ENCODE measurements at places on chromosomes 7 and 10. TPM values are rescaled to one million over a fixed set of nuclear protein-coding genes. Genes with fewer than 3 reads are reported as not detected.

Gene COL17A1
- 0.22 TPM for total RNA-seq

DNA sequence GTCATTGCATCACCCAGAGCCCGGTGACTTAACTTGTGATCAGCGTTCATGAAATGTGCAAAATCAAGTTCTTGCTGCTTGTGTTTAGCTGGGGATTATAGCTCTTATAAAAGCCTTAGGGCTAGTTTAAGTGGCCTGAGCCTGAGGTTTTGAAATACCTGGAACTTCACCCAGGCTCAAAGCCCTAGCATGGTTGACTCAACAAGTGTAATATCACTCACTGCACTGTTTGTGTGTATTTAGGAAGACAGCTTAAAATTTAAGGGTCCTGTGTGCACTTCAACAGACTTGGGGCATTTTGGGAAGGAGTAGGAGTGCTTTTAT is 489.5 kb downstream of the GATA3 start:
- DNase-seq = no peak

DNA sequence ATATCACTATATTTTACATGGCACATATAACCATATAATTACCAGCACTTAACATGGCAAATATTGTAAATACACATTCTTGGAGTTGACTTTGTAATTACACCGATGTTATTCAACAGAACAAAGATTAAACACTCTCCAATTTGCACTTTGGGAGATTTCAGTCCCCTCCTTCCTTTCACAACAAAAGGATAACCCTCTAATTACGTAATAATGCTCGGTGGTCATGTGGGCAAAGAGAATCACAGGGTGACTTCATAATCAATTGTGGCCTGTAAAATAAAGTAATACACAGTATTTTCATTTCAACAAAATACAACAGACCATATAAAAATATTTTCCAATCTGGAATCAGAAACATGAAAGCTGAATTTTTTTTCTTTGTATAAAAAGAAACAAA is 73.2 kb downstream of the RHOBTB1 start:
- DNase-seq = no peak

Gene PAX4
- not detected for total RNA-seq

GRCh38 chr7:56091591-56091990 is 1.2 kb downstream of the PHKG1 start:
- DNase-seq = no peak

GRCh38 chr7:112986256-112987031 is 100.2 kb downstream of the GPR85 start:
- no peak for DNase-seq

Gene RBP4
- 2.1 TPM for total RNA-seq

DNA sequence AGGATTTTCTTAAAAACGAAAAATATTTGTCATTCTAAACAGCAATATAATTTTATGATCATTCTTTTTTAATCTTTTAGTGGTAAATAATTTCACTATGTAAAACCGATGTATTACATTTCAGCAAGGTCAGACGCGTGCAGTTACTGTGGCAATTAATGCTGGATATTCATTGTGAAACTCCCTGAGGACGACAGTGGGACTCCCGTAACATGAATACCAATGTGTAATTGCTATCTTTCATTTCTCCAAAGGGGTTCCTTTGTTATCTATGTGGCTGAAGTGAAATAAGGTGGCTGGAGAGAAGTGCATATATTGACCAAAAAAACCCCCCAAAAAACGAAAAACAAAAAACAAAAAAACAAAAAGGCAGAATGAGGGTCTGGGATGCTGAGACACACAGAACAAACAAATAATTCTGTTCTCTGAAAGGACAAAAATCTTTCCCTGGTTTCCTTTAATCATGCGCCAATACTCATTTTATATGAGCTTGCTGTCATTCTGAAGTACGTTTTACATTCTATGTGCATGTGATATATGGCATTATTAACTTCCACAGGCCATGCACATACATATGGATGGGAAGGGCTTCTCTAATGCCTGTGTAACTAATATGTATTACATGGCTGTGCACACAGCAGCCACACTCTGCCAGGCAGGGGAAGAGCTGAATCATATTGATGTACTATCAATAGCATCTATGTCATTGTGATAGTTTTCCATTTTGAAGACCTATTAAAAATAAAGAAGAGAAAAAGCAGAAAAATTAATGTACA is 161.4 kb downstream of the RAPGEF5 start:
- DNase-seq = no peak

Gene UNC5B
- total RNA-seq = 22.4 TPM

DNA sequence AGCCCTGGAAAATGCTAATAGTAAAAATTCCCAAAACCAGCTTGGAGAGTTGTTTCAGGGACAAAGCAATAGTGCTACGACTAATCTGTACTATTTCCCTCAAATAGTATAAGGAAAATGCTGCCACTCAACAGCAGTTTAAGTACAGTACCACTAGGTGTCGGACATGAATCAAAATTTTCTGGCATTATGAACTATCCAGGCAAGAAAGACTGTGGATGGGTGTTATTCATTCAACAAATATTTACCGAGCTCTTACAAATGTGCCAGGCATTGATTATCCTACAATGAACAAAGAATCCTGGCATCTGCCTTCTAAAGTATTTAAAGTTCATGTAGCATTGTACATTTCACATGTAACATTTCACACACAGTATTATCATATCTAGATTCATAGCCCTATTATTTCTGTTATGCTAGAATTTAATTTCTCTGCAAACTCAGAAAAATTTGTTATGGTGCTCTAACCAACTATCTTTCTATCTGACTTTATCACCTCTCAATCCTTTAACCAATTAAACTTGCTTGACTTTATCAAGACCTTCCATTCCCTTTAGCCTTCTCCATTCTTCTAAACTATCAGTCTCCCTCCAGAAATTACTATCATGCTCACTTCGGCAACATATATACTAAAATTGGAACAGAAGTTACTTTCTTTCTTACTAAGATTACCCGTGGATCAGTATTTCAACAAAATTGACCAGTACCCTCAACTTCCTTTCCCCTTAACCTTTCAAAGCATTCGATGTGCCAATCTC is 80.6 kb downstream of the ARHGAP21 start:
- DNase-seq = no peak

DNA sequence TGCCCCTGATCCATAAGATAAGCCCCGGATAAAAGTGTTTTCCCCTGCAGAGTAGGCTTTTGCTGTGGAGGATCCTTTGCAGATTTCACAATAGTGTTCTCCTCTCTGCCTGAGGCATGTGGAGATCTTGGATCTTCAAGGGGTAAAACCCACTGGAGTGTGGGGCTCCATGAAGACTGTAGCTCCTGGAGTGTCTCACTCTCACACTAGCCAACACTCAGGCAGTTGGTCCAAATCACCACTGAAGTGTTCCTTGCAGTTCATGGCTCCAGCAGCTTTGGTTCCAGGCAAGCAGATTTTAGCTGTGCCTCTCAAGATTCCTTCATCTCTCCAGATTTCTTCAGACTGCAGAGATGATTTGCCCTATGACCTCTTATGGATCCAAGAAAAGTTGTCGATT is 665.3 kb downstream of the TNS3 start:
- DNase-seq = no peak

Gene SOSTDC1
- total RNA-seq = not detected

Gene EGFR
- total RNA-seq = 7.6 TPM

- DNase-seq = no peak
These were observed 113.3 kb upstream of the JCAD start for GRCh38 chr10:30172673-30173072.

DNA sequence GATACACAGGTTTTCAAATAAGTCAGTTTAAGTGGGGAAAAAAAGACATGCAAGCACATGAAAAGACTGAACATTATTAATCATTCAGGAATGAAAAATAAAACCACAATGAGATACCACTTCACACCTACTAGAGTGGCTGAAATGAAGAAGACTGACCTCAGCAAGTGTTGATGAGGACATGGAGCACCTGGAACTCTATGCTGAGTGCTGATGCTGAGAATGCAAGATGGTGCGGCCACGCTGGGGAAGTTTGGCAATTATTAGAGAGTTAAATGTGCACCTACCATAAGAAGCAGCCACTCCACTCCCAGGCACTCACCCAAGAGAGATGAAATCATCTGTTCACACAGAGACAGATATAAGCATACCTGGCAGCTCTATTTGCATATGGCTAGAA is 32.9 kb upstream of the ELFN1 start:
- DNase-seq = no peak

Gene FEZF1
- total RNA-seq = 0.13 TPM

DNA sequence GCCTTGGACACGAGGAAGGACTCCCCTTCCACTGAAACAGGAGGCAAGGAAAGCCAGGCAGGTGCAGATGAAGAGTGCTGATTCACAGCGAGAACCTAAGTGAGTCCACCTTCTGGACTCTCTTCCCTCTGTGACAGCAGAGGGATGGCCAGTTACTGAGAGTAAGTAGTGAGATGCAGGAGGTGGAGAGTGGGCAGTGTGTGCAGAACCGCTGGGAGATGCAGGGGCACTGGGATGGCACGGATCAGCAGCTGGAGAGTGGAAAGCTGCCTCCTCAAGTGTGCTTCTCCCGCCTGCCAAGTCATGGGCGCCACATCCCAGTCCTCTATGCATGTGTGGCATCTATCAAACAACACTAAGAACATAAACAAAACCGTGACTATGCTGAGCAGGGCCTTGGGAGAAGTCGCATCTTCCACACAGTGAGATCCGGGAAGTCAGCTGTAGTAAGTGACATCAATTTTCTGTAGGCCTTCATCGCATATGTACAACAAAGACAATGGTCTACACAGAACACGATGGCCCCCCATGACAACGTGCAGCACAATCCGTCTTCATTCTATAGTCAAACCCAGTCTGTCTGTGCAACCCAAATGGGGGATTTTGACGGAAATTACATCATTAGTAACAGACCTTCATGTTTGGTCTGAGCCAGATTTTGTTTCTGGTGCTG is 217.4 kb upstream of the KLF14 start:
- no peak for DNase-seq

Gene NRAP
- total RNA-seq = 1,029 TPM

- no peak for DNase-seq
These were observed 33.3 kb upstream of the ARMS2 start for GRCh38 chr10:122421054-122421625.

GRCh38 chr7:49432254-49432653 is 341.2 kb upstream of the VWC2 start:
- no peak for DNase-seq

Gene UCMA
- total RNA-seq = not detected

DNA sequence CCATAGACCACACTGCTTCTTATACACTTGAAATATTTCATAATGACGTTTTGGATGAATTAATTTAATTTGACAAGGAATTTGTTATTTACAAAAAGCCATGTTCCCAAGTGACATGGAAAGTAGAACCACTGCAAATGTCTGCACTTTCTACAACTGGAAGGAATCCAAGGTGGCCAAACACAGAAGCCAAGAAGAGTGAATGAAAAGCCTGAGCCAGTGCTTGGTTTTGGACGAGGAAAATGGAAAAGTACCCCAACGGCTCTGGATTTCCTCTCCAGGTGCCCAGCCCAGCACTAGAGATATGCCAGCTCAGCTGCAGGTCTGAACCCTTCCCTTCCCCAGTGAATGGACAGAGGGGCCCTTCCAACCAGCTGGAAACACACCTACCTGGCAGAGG is 279.4 kb downstream of the TNS3 start:
- DNase-seq = no peak

GRCh38 chr10:28928484-28928883 is 251.2 kb downstream of the BAMBI start:
- no peak for DNase-seq

DNA sequence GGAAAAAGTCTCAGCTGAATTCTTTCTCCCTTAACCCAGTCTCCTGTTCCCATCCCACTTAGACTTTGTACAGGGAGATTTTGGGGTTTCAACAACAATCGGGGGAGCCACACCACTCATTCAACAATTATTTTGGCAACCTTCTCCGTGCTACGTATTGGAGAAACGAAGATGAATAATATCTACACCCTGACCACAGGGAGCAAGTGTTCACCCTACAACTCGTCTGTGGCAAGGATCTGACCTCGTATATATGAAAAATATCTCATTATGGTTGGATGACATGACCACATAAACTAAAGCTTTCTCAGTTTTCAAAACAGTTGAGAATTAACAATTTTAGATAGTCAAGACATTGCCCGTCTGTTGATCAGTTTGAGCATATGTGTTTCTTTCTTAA is 302.1 kb downstream of the CACNA2D1 start:
- DNase-seq = no peak

Gene PI4K2A
- total RNA-seq = 18.0 TPM

DNA sequence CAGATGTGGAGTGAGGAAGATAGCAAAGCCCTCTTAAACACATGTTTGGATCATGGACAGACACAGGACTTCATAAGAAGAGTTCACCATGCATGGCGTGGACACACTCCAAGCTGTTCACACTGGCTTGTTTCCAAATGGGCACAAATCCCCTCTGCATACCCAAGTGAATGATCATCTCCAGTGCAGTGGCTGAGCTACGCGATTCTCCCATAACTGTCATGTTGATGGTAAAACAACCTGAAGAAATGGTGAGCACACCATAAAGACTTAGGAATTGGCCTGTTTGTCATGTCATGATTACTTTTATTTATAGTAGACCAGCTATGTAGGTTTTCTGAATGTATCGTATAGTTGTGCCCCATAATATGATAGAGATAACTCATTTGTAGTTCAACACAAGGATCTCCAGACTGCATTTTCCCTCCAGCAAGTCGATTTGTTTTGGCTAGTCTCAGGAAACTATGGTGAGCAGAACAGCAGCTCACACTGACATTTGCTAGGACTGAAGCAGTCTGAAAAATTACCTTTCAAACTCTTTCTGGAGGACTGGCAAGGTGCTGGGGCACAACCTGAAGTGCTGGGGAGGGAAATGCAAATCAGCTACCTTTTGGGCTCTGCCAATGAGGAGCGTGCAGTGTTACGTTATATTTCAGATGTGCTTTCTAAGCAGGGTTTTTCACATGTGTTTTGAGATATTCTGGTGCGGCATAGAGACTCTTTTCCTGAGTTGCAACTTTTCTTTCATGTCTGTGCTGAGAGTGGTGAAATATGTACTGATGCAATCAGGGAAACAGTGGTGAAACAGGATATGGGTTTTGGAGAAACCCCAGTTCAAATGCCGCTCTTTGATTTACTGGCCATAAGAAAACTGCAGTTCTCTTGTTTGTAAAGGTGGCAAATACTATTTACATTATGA is 629.6 kb upstream of the DPP6 start:
- DNase-seq = no peak

- DNase-seq = no peak
These were observed 101.9 kb downstream of the VWC2 start for GRCh38 chr7:49875336-49875735.

GRCh38 chr10:61486738-61487396 is 33.7 kb upstream of the TMEM26 start:
- DNase-seq = no peak

All from cardiac septum (tissue), 1 donor.